ENCODE measurements at places on chromosomes 6 and 20.

DNA sequence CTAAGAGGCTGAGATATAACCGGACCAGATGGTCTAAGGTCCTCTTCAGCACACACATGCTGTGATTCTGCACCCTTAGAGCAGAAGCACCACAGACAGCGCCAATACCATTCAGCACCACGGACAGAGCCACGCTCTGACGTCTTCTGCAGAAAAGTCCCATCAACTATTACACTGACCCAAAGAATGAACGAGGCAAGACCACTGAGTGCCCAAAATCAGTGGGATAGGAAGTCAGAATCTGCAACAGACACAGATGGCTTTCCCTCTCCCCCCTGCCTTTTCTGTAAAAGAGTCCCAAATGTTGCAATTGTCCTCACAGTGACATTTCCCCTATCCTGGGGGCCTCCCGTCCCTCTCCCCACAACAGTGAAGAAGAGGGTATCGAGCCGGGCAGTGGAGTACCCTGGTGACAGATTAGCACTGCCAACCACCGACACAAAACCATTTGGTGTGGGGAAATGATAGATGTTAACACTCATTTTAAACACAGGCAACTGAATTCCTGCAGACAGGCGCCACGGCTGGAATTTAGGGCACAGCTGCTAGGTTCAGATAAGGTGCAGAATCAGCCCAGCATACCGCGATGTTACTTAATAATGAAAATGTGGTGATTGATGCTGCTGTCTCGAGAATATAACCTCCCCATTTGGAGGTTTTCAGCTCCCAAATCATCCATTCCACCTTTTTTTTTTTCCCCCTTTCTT is 66.6 kb upstream of the CTNNBL1 start:
- DNase-seq, result peak; percentile 8

GRCh38 chr6:150091476-150091875 is 22.6 kb upstream of the ULBP3 start:
- DNase-seq, result no peak

DNA sequence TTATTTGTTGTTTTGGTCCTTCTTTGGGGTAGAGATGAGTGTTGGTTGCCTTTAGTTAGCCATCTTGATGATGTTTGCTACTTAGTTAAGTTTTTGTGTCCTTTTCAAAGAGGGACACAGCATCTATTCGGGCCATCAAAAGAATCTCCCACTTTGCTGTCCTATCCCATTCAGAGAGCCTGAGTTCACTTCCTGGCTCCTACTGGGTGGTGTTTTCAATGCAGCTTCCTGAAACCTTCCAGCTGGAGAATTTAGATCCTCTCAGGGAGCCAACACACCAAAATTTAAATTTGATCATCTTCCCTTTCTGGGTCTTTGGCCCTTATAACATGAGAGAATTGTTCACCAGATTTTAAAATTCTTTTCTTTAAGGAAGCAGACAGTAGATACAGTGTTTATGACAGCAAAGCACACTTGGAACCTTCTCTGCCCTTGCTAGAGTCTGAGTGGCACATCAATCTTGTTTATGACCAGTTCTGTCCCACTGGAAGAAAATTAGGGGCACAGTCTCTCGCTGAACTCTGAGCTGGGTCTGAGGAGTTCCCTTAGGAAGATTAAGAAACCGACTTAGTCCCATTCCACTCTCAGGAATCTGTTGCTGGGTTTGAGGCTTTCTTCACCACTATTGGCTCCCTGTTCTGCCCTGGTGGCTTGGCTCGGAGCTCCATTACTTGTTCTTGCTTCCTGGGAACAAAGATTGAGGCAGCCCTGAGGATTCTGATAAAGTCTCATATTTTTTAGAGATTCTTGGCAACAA is 115.5 kb downstream of the CCDC170 start:
- no peak for DNase-seq

DNA sequence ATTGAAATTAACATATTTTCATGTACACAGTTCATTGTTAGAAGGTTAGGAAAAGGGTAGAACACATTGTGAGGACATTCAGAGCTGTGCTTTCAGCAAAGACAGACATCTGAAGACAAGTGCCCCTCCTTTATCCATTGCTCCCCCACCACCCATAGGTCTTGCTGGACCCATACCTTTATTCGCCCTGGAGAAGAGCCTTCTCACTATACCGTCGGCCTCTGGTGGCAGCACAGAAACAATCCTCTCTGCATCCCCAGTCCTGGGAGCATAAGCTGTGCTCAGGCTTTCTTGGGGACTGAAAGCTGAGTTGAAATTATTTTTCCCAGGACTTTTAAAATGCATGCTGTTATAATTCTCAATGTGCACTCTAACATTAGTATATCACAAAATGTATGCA is 372.3 kb downstream of the EPHA7 start:
- no peak for DNase-seq

DNA sequence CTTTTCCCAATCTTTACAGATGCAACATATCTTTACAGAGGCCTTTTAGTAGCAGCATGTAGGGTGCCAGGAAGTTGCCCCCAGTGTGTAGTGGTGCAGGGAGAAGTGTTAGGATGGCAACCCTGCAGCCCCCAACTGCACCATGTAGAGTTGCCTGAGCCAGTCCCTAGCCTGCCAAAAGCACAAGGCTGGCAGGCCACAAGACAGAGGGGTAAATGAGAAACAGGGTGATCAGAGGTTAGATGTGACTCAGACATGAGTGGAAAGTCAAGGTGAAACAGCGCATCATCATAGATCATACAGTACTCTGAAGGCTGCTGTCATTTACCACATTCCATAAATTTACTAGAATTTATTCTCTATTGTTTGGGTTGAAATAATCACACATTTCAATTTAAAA is 467.5 kb downstream of the PRKN start:
- no peak for DNase-seq

GRCh38 chr6:41462033-41462432 is 84.1 kb upstream of the FOXP4 start:
- DNase-seq, result no peak

DNA sequence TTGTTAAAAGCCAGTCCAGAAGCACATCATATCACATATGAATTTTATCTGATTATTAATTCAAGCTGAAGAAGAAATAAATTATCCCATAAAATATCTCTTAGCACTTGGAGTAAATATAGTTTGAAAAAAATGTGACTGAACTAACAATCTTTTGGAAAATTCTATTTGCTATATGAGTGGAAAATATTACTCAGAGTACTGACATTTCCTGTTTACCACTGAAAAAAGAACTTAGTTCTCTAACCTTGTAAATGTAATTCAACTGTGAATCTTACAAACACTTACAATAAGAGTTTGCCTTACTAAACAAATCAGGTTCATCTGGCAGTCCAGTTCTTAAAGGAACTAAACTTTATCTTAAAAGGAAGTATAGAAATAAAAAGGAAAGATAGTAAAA is 44.2 kb downstream of the MOXD1 start:
- no peak for DNase-seq

- no peak for DNase-seq
Measured at GRCh38 chr6:89139509-89140346, 6.1 kb upstream of the PM20D2 start.

- no peak for DNase-seq
Measured at GRCh38 chr6:55069132-55069781, 105.1 kb upstream of the HCRTR2 start.

GRCh38 chr6:37426058-37426944 is 6.7 kb upstream of the CMTR1 start:
- DNase-seq, result no peak

DNA sequence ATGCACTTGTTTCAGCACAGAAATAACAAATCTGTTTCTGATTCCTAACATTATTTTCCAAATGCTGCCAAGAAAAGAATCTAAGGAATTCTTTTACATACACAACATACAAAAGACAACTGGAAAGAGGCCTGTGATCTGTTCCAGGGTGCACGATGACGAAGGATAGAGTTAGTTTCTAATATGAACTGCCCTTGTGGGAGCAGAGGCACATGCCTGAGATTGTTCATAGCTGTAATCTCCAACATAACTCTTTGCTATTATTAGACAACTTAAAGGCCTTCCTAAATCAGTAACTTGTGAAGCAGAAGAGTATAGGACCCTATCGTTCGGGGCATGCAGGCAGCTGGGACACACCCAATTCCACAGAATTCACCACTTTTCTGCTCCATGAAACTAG is 41.2 kb upstream of the NHSL1 start:
- DNase-seq, result no peak

- peak; percentile 41 for DNase-seq
Measured at GRCh38 chr20:33862709-33863403, 51.7 kb downstream of the CHMP4B start.

GRCh38 chr6:134398453-134398852 is 80.5 kb upstream of the SGK1 start:
- DNase-seq, result peak; percentile 7

- no peak for DNase-seq
Measured at GRCh38 chr6:132643547-132643946, 15.4 kb downstream of the TAAR1 start.

GRCh38 chr20:36431604-36432003 is 109.7 kb upstream of the MYL9 start:
- no peak for DNase-seq

- DNase-seq, result no peak
Measured at GRCh38 chr6:22727710-22728109, 158.3 kb downstream of the HDGFL1 start.

GRCh38 chr6:35382015-35382414 is 39.7 kb downstream of the PPARD start:
- DNase-seq, result no peak

GRCh38 chr6:39240155-39240757 is 11.0 kb upstream of the KCNK5 start:
- DNase-seq, result no peak

DNA sequence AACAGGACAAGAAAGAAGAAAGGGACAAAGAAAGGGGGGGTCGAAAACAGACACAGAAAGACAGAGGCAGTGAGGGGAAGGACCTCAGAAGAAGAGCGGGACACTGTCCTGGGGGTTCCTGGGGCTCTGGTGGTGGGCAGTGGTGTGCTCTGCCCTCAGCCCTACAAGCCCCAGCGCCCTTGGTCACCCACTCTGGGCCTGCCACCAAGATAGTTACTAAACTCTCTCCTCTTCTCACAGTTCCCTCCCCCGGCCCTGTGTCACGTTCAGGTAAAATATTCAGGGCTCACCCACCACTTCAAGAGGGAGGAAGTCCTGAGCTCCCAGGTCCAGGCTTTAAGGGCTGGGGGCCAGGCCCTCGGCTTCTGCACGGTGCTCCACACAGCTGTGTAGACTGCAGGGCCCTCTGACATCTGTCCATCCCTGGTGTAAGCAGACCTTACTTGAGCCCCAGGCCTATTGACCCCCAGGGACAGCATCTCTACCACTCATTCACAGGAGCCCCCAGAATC is 87.4 kb downstream of the MRPL14 start:
- DNase-seq, result no peak

DNA sequence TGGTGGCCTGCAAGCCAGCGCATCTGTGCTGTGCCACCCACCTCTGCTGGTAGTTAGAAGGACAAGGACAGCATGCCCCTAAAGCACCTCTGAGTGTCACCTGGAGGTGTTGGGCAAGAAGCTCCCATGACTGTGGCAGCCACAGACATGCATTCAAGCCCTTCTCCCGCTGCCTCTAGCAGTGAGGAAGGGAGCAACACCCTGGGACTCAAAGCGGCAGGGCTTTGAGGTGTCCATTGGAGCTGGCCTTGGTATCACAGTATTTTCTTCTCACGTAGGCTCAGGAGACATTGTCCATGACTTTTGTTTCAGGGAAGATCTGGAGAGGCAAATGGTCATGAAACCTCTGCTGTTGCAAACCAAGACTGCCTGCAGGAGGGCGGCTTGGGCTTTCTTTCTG is 140.8 kb upstream of the RIN2 start:
- no peak for DNase-seq

DNA sequence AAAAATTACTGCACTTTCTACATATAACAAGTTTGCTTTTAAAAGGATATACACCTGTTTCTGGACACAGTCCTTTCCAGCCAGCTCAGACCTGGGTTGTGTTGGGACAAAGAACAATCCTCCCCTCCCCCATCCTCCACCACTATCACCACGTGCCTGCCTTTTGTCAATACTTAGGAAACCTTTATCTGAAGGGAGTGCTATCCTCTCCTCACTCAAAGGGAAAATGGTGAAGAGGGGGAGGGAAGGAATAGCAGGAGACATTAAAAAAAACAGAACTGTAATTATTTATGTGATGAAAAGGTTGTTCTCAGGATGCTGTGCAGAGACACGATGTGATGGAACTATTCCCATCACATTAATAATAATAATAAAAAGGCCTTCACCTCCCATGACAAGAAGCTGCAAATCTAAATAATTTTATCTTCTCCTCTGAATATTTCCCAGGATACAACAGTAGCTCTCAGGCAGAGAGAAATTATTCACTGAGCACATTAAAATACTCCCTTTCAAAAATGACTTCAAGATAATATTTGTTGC is 105.5 kb downstream of the NRSN1 start:
- no peak for DNase-seq

GRCh38 chr20:46215913-46216707 is 92.2 kb downstream of the CDH22 start:
- DNase-seq, result no peak

- DNase-seq, result no peak
Measured at GRCh38 chr20:51931371-51931781, 129.1 kb upstream of the SALL4 start.

DNA sequence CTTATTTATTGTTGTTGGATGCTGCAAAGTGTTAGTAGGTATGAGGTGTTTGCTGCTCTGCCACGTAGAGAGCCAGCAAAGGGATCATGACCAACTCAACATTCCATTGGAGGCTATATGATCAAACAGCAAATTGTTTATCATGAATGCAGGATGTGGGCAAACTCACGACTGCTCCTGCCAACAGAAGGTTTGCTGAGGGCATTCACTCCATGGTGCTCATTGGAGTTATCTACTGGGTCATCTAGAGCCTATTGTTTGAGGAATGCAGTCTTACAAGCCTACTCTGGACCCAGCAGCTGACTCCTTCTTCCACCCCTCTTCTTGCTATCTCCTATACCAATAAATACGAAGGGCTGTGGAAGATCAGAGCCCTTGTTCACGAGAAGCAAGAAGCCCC is 12.1 kb downstream of the MICB start:
- no peak for DNase-seq

DNA sequence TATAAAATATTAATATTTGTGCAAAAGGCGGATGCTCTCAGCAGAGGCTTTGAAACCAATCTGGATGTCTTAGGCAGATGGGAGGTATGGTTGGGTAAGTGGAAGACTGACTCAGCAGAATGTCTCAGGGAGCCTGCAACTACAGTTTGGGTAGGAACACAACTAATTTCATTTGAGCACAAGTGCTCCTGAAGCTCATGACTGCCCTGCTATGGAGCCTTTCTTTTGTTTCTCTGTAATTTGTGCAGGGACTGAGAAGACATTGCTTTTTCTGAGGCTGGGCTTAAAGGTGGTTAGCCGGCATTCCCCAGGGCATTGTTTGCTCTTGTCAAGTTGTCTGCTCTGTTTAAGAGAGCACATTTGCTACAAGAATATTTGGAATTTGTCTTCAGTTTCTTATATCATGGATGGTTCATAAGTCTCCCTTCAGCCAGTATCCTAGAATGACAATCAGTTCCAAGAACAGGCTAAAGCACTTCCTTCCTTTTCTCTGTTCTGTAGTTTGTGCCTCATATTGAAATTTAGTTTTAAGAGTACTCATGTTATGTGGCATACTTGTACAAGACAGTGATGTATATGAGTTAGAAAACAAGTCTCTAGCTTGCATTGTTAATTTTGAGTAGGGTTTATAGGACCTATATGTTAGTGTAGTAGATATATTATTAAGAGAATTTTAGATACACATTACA is 208.3 kb downstream of the ZFAND3 start:
- no peak for DNase-seq

Data from stimulated activated CD4-positive, alpha-beta T cell treated with anti-CD3 and anti-CD28 coated beads, Interleukin-4, amount 100 ng/mL, for 24 hours (primary cell).